ENCODE measurements at places on chromosomes 7 and 10. TPM values are rescaled to one million over a fixed set of nuclear protein-coding genes. Genes with fewer than 3 reads are reported as not detected.

The TWIST1 gene
- total RNA-seq = not detected

The ADRB1 gene
- total RNA-seq = 0.12 TPM

- DNase-seq = no peak
Measured at GRCh38 chr10:82176587-82176986, 301.6 kb downstream of the NRG3 start.

DNA sequence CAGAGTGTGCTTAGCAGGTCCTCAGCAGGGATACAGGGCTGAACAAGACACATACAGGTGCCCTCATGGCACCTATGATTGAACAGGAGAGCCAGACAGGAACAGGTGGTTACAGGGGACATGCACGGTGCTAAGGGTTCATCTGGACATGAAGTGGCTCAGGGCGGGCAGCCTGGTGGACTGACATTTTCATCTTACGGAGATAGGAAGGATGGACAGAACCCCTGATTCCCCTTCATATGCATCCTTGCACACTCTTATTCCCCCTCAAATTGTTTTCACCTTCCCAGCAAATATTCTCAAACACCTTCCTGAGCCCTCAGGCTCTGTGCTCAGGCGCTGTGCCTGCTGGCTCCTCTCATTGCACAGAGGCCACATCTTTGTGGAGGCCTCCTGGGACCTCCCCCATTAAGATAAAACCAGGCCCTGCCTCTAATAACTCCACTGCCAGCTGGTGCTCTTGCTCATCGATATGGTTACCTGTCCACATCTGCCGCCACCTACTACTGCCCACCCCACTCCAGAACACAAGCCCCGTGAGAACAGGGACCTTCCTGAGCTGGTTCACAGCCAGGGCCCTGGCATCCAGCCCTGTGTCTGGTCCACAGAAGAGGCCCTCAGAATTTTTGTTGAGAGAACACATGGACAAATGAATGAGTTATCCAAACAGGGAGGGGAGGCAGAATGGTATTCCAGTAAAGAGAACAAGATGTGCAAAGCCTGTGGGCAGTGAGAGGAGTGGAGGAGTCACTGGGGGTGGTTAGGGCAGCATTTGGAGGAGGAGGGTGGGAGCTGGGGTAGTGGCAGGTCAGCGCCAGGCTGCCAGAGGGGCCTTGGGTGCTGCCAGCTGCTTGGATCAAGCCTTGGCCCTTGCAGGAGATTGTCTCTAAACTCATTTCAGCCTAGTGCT lies 68.9 kb upstream of the AQP1 start:
- no peak for DNase-seq

DNA sequence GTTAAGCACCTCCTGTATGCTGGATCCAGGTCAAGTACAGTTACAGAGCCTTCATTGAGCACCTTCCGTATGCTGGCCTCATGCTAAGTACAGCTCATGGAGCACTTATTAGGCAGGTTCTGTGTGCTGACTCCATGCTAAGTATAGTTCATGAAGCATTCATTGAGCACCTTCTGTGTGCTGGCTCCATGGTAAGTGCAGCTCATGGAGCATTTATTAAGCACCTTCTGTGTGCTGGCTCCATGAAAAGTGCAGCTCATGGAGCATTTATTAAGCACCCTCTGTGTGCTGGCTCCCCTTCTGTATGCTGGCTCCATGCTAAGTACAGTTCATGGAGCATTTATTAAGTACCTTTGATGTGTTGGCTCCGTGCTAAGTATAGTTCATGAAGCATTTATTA lies 30.5 kb downstream of the MMD2 start:
- no peak for DNase-seq

All from natural killer cell (primary cell).